ENCODE measurements at places on chromosomes 16 and 17.
A peak's percentile ranks its signal among the peaks of the same experiment; 100 is the strongest.

DNA sequence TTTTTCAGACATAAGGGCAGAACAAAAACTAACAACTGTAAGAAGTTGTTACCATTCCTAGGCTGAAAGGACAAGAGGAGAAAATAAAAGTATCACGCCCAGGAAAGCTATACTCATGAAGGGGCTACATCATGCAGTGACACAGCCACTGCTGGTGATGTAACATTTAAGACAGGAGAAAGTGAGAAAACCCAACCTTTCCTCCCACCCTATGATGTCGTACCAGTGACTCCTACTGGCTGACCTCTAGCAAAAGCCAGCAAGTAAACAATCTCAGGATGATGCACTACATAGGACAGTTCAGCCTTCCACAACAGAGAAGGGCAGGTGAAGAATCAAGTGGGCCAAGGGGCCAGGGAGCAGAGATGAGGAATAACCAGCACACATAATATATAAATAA is 14.0 kb upstream of the OR1E2 start:
- DNase-seq: no peak

DNA sequence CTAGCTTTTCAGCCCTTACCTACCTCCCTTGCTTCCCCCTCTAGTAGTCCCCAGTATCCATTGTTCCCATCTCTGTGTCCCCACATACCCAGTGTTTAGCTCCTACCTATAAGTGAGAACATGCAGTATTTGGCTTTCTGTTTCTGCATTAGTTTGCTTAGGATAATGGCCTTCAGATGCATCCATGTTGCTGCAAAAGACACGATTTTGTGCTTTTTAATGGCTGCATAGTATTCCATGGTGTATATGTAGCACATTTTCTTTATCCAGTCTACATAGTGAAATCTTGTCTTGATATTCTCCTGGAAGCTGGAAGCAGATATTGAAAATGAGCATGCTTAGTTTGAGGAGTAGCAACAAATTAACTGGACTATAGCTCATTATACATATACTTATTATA is 45.7 kb upstream of the TANC2 start:
- DNase-seq: no peak

DNA sequence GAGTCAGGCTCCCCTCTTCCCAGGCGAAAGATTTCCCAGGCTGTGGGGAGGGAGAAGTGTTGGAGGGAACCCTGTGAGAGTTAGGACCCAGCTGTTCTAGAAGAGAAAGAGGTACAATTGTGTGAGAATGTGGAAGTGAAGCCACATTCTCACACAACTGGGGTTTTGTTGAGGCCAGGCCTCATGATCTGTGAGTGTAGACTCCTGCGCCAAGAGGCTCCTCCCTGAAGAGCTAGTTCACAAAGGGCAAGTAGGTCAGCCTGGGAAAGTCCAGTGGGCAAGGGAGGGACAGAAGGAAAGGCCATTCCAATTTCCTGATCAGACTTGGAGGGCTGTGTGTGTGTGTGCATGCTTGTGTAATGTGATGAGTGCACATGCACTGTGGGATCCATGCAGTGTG is 15.2 kb downstream of the CD300LF start:
- DNase-seq: no peak

DNA sequence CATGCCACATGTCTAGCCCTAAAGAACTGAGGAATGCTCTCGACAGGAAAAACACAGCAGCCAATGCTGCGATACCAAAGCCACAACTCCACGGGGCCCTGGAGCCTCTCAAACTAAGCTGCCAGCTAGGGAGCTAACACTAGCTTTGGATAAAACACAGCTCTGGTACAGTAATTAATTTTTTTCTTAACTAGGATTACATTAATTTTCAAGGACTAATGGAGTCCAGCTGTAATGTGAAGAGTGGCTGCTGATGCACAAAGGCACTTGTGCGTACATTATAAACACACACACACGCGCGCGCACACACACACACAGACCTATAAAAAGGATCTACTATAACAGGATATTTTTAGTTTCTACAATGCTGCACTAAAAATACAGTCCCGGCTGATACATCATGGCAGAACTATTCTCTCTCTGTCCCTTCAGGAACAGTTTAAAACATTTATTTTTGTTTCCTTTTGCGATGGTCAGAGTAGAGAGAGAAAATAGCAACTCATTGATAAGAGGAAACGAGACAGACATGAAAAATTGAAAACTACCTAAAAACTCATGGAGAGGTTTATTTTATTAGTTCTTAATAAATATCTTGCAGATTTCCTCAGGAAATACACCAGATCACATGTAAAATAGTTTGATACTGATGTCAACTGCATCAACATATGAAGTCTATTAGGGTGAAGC is 88.5 kb downstream of the SMG6 start:
- DNase-seq: no peak

DNA sequence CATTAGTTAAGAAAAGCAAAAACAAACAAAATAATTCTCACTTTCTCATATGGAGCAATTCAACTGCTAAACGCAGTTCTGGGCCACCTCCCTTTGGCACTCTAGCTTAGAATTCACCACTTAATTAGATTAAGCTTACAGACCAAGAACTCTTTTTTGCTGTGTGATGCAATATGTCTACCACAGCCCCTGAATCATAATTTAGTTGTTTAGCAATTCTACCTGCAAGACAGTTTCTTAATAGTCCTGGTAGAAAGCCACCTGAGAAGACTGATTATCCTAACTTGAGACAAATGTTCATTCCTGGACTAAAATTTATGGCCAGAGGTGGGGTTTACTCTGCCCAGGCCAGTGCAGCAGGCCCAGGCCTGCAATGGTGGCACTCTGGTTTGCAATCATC is 205.9 kb downstream of the HS3ST3A1 start:
- DNase-seq: no peak

GRCh38 chr16:69440250-69440649 is 15.8 kb downstream of the CYB5B start:
- no peak for DNase-seq

DNA sequence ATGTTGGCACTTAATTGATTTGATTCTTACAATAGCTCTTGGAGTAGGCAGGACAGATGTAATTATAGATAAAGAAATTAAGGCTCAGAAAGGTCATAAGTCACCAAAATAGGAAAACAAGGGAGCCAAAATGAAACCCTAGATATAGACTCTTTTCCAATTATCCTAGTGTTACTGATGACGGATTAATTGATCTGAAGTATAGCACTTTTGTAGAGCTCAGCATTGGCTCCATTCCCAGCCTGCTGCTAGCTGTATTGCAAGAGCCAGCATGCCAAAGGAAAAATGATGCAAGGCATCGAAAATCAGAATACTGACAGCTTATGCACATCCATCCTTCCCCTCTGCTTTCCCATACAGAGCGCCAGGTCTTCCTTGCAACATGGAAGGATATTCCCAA is 21.6 kb upstream of the RASL10B start:
- DNase-seq: no peak

DNA sequence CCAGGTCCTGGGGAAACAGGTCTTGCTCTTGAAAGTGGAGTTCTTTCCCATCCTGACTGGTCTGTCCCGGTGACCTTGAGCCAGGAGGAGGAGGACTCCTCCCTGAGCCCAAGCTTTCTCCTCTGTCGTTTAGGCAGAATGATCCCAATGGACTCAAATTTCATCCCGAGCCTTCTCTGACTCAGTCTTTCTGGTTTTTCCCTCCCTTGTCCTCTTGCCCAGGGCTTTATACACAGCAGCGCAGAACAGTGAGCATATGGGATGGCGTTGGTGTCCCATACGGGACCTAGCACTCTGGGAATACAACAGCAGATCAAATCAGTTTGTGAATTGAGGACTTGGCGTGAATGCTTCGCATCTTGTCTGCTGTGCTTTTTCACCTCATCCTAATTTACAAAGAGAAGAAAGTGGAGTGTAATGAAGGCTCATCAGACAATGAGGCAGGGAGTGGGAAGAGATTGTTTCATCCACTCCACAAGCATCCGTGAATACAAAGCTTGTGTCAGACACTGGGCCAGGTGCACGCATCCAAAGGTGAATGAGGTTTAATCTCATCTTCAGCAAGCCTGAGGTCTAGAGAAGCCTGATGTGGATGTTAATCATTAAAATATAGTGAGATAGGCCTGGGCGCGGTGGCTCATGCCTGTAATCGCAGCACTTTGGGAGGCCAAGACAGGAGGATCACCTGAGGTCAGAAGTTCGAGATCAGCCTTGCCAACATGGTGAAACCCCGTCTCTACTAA is 1.1 kb upstream of the XYLT1 start:
- DNase-seq: no peak

- DNase-seq: peak; percentile 99
These were observed at the start of gene BAHCC1 for GRCh38 chr17:81394921-81395599. BAHCC1 (plus strand) TSS chr17:81395457; CDS start chr17:81399740, 4,283 bp downstream.

- DNase-seq: no peak
These were observed 436.7 kb downstream of the MAF start for GRCh38 chr16:79163691-79164387.

DNA sequence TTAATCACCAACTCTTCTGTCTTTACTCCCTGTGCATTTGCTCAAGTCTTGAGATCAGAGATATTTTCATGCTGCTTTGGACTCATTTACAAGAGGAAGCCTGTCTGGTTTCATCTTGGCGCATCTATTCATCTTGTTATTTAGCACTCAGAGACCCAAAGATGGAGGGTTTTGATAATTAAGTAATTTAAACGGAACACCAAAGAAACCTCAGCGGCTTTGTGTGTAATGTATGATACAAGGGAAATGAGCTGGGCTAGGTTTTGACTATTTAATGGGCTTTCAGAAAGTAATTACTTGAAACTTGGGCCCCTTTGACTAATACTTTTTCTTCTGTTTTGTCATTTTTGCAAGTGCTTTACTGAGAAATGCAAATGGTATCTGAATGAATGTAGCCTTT is 66.2 kb upstream of the CACNG3 start:
- DNase-seq: no peak

GRCh38 chr17:11279776-11280344 is 38.8 kb downstream of the SHISA6 start:
- no peak for DNase-seq

DNA sequence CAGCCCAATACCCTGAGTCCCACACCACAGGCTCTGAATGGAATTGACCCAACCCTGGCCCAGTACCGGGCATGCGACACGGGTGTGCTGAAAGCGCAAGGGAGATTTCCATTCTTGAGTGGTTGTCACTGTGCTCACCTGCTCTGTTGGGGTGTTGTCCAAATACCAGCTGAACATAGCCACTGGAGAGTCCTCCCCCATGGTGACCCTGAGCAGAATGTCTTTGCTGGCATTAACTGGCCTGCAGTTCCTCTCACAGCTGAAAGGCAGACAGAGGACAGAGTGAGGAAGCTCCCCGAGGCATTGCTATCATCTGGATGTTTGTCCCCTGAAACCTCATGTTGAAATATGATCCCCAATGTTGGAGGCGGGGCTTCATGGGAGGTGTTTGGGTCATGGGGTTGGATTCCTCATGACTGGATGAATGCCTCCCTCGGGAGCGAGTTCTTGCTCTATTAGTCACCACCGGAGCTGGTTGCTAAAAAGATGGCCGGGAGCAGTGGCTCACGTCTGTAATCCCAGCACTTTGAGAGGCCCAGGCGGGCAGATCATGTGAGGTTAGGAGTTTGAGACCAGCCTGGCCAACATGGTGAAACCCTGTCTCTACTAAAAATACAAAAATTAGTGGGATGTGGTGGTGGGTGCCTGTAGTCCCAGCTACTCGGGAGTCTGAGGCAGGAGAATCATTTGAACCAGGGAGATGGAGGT is 57.3 kb upstream of the BCO1 start:
- DNase-seq: no peak

- DNase-seq: peak; percentile 68
These were observed 857 bp upstream of the STAT5A start for GRCh38 chr17:42287305-42287976.

DNA sequence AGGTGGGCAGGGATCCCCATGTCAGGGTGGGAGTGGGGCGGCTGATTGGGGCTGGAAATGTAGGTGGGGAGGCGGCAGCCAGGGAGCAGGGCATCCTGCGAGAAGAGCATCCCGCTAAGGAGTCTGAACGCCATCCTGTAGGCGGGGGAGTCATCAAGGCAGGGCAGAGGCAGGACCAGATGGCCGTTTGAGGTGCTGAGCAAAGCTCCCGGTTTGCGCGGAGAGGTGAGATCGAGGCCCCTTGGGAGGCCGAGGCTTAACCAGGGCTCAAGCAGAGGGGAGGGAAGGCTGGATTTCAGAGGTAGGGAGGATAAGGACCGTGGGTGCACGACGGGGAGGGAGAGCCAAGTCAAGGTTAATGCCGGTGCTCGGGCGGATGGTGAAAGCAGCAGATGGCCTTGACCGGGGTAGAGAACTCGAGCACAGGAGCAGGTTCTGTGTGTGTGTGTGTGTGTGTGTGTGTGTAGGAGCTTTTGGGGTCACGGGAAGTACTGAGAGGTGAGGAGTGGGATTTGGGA is 472 bp upstream of the NME2 start:
- peak; percentile 59 for DNase-seq

DNA sequence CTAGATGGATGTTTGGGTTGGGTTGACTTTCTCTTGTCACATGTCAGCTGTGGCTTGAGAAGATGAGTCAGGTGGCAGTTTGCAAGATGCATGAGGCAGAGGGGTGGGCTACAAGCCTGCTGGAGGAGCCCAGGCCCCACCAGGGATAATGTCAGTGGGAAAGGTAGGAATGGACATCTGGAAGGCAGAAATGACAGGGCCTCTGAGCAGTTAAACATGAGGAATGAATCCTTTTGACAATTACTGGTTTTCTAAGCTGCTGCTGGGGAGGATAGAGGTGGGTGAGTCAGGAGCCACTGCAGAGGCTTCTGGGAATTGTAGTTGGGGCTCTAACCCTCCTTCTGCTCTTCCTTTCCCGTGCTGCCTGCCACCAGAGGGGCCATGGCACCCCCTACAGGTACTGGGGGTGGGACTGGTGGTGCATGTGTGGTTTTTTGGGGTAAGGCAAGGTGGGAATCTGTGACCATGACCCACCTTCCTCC is 15.7 kb downstream of the SLC52A1 start:
- DNase-seq: no peak

- DNase-seq: no peak
These were observed 267.5 kb downstream of the HS3ST4 start for GRCh38 chr16:25959221-25959620.

DNA sequence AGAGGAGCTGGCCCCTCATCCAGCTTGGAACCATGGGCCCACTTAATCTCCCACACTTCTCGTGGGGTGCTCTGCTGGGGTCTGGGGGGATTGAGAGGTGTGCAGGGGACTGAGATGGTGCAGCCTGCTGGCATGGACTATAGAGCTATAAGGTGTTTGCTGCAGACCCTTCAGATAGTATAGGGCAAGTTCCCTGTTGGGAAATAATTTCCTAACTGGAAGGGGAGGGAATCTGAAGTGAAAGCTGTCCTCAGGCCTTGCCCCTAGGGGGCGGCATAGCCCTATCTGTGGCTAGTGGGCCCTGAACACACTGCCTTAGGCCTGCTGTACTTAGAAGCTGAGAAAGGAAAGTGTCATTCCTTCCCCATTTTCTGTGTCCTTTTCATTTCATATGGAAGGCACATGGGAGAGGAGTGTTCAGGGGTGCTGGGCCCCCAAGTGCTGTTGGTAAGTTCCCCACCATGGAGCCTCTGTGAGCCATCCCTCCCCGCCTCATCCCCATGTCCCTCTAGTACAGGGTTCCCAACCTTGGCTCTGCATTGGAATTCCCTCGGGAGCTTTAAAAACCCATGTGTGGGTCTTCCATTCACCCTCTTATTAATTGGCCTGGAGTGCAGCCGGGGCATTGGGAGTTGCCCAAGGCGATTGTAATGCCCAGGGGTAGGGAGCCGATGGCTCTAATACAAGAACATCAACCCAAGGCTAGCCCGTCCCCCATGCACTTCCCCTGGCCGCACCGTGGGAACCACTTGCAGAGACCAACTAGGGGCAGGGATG is 19.7 kb downstream of the GOSR2 start:
- DNase-seq: peak; percentile 17
